ENCODE measurements at places on chromosomes 4 and X.

DNA sequence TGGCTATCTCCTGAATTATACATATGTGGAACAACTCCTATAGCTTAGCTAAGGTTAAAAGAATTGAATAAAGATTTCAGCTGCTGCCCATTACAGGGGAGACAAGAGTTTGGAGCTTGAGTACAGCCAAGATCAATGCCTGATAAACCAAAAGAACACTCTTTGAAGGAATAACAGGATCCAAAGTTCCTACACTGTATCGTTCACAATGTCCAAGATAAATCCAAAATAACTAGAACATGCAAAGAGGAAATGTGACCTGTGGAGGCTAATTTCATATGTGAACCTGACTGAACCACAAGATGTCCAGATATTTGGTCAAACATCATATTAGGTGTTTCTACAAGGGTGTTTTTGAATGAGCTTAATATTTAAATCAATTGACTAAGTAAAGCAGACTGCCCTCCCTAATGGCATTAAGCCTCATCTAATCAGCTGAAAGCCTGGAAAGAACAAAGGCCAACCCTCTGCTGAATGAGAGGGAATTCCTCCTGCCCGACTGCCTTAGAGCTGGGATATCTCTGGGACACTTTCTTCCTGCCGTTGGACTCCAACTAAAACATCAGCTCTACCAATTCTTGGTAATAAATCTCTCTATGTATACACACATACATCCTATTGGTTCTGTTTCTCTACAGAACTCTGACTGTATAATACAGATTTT, 19.2 kb downstream of the RFC1 start:
- no peak for DNase-seq

DNA sequence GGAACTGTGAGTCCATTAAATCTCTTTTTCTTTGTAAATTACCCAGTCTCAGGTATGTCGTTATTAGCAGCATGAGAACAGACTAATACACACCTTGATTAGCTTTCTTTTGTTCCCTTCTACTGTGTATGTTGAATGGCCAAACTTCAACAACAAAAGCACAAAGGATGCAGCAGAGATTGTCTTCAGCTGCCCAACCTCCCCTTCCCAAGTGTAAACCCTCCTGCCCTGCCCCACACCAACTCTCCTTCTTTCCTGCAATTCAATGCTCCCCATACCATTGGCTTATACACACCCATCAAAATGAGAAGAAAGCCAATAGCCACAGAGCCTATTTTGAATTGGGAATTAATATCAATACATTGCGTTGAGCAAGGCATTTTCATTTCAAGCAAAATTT, 27.8 kb downstream of the ANOS1 start:
- DNase-seq, result no peak

- DNase-seq, result no peak
Measured at GRCh38 chr4:92618968-92619367, 315.2 kb downstream of the GRID2 start.

DNA sequence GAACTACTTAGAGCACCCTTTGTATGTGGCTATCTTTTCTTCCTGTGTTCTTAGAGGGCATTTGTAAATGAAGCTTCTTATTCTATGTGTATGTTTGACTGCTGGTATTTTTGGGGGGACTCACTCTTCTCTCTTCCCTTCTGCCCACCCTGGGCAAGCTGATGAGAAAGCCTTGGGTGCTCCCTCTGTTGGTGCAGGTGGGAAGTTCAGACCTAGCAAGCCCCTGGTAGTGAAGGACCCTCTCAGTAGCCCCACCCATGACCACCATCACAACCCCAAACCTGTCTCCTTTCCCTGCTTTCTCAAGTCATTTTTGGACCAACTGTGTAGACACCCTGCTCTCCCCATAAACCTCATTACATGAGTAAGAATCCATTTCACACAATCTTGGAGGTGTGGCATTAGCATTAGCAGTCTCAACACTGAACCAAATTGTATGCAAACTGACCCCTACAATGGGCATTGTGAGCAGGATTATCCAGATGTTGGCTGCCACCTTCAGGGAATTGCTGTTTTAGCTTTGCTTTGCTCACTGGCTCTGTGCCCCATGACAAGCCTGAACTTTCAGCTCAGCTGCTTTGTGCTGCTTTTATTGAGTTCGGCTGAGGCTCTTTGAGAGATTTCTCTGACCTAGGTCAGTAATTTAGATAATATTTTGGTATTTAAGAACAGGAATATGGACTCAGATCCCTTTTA, 27.9 kb downstream of the TRIM61 start:
- no peak for DNase-seq

DNA sequence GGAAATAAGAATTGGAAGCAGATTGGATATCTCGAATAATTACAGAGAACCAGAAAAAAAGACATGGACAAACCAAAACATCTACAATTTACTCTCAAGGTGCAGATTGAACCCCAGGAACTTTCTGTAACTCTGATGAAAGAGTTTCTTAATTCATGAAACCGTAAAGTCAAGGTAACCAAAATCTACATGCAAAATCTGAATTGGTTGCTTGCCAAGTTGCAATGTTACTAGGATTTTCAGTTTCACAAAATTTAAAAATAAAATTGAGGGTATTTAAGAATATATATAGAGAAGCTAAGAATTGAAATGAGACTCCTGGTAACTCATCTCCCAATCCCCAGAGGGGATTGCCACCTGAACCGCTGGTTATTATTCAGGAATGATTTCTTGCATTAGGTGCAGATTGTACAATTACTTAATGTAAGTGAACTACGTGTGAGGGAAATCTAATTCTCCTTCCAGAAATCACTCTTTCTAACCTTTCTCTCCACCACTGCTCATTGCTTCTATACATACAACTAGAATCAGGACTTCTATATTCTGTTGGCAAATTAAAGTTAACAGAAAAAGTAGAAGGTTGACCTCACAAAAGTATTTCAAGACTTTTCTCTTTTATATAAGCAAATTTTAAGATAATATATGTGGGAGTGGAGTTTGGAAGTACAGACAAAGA, 221.5 kb upstream of the NDST4 start:
- no peak for DNase-seq

GRCh38 chr4:3522326-3522640, 9.9 kb downstream of the LRPAP1 start:
- no peak for DNase-seq

DNA sequence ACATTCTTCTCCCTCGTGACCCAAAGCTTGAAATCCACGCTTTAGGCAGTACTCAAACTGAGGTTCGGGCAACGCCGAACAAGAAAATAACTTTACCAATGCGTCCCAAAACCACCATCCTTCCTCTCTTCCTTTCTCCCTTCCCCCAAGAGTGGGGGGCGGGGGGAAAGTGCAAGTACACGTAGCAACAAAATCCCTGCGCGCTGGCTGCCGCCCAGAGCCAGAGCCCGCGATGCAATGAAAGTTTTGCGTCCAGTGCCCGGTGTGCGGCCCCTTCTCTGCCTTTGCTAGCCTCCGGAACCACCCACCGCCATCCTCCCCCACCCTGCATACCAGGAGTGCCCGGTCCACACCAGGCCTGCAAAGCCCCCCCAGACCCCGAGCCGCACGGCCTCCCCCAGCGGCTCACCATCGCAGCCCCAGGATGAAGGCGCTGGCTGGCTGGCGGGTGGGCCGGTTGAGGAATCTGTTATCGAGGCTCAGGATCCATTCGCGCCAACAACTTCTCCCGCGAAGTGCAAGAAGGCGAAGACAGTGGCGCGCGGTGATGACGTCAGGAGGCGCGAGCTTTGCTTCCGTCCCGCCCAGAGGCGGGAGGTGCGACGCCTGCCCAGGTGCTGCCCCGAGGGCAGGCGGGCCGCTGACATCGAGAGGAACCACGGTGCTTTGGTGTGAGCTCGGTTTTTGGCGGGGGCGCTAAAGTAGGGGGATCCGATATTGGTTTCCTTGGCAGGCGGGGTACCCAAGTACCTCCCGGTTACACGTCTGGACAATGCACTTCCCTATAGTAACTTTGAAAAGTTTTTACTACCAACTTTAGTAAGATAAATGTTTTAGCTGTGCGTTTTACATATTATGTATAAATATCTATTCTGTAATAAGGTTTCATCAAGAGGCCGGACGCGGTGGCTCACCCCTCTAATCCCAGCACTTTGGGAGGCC, at the start of gene RFC1:
Gene RFC1 (minus strand): TSS at position 533 of the 942 bp plus-strand sequence. CDS start 121 bp downstream, at position 412.
- peak; percentile 87 for DNase-seq

DNA sequence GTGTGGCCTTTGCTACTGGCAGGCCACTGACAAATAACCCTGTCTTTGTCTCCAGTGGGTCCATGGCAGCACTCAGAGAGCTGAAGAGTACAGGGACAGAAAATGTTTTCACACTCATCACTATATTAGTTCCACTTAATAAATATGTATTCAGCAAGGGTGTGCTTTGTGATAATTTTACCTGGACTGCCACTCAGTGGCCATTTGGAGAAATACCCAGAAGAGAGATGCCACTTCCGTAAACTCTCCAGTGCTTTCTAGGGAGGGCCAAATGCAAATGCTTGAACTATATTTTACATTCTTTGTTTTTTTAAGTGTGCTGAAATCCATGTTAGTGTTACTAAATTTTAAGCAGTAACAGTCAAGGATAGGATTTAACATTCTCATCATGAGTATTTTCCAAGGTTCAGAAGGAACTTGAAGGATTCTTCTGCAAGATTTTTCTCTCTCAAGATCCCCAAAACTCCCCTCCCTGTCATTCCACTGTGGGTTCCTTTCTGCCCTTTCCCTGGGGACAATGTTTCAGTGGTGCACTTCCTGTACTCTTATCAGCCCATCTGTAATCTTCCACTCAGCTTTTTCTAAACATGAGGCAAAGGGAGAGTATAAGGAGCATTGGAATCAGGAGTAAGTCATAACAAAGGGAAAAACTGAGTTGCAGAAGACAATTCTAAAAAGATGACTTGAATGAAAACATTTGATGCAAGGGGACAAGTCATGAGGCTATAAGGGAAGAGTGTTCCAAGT, 46.0 kb downstream of the TFDP3 start:
- peak; percentile 4 for DNase-seq

DNA sequence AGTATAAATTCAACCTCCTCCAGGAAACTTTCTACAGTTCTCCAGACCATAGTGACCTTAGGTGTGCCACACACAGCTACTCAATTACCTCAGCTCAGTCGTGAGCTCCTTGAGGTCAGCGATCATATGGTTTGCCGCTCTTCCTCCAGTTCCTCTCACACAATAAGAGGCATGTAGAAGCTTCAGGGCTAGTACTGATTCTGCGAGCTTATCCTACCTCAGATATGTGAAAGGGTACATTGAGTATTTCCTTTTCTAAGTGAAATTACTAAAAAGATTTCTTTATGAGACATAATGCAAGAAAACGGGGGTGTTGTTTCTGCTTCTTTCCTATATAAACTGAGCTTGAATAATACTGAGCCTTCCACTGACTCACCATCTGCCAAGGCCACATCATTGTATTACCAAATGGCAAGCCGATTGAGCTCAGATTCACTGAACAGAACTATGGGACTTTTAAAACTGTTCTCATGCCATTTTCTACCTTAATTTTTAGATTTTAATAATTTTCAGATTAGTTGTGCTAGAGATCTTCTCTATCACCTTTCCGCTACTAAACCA, 183.1 kb downstream of the HS6ST2 start:
- DNase-seq, result no peak

GRCh38 chr4:182904211-182904761, 12.9 kb downstream of the DCTD start:
- no peak for DNase-seq

DNA sequence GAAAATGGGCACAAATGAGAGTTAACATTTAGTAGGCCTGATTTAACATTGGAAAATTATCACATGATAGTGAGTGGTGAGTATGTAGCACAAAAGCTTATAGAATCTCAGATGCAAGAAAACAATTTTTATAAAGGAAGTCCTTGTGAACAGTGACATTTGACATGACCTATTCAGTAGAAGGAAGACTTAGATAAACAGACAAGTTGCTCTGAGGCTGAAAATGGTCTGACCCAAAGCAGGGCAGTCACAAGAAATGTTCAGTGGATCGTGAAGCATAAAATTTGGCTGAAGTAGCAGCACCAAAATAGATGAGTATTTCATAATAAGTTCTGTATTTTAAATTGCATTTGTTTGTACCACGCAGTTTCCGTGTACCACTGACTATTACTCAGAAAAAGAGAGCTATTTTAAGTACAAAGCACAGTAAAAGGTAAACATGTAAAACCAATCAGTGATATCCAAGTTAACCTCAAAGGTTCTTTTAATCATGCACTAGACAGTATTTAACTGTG, 605.7 kb upstream of the PABPC4L start:
- no peak for DNase-seq

DNA sequence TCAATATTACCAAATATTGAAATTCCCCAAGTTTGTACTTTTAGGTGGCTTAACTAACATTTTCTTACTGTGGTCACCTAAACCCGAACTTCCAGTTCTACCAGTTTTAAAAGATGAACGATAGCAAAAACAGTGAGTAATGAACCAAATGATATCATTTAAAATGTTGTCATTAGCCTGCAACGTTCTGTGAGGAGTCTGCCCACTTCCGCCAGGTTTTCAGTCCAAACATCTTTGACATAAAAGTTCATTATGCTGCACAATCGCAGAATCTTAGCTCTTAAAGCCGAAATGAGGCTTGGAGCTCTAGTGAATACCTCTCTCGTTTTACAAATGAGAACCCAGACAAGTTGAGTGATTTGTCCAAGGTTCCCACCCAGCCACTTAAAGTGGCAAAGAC, 762 bp downstream of the PIGA start:
- DNase-seq, result no peak

- DNase-seq, result no peak
Measured at GRCh38 chr4:119059221-119059620, 76.4 kb upstream of the MYOZ2 start.

- DNase-seq, result no peak
Measured at GRCh38 chrX:136491832-136492231, 4.1 kb downstream of the BRS3 start.

- no peak for DNase-seq
Measured at GRCh38 chr4:124487651-124488050, 224.9 kb downstream of the ANKRD50 start.

DNA sequence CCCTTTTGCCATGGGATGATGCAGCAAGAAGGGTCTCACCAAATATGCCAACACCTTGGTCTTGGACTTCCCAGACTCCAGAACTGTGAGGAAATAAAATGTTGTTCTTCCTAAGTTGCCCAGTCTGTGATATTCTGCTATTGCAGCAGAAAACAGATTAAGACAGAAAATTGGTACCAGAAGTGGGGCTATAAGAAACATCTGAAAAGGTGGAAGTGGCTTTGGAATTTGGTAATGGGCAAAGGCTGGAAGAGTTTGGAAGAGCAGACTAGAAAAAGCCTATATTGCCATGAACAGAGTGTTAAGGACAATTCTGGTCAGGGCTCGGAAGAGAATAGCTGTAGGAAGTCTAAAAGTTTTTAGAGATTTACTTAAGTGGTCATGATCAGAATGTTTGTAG, 27.4 kb downstream of the CASP6 start:
- DNase-seq, result no peak

GRCh38 chr4:74057588-74057987, 19.1 kb upstream of the CXCL3 start:
- no peak for DNase-seq

- no peak for DNase-seq
Measured at GRCh38 chr4:102598086-102598761, 97.1 kb downstream of the NFKB1 start.

GRCh38 chr4:140705625-140706275, 50.4 kb downstream of the TBC1D9 start:
- DNase-seq, result no peak

Measured in thymus (tissue), 14 donors.